GM12891 (cell line): ENCODE measurements at places on chromosomes 16 and 17.

DNA sequence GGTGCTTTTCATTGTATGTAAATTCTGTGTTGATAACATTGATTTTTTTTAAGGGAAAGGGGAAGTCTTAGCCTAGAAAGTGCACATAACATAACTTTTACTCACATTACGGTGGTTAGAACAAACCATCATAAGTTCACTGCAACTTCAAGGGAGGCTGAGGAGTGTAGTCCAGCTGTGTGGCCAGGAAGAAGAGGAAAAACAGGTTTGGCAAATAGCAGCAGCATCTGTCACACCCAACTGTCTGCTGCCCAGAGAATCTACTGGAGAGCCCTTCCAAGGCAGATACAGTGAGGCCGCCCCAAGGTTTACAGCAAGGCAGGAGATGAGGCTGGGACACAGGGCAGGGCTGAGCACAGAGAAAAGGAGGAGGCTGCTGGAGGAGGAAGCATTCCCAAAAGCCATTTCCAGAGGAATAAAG is 60.6 kb downstream of the AIPL1 start:
- no peak for DNase-seq

GRCh38 chr17:72165867-72166439 is 45.1 kb downstream of the SOX9 start:
- DNase-seq: no peak

GRCh38 chr17:75854881-75855309 is 240 bp downstream of the WBP2 start:
- no peak for DNase-seq

- DNase-seq: no peak
Observed at GRCh38 chr16:25834101-25834500, 142.3 kb downstream of the HS3ST4 start.

- no peak for DNase-seq
Observed at GRCh38 chr17:29066606-29067005, 23.7 kb downstream of the PIPOX start.

DNA sequence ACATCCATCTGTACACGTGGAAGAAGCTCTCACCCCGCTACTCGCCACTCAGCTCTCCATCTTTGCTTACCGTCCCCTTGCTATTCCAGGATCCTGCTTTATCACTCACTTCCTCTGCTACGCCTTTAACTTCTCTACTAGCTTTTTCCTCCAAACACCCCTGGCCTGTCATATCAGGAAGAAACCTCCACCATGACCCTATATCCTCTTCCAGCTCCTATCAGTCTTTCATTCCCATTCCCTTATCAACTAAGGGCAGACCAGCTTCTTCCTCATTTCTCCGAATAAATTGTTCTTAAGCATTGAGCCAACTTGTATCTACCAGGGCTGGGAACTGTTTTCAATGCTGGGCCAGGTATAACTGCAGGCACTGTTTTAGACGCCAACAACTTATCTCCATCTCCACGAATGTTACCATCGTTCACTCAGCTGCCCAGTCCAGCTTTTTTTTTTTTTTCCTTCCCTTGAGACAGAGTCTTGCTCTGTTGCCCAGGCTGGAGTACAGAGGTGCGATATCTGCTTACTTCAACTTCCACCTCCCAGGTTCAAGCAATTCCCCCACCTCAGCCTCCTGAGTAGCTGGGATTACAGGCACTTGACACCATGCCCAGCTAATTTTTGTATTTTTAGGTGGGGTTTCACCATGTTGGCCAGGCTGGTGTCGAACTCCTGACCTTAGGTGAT is 4.3 kb downstream of the IQCK start:
- DNase-seq: no peak
